ENCODE measurements at places on chromosomes 5 and 9. TPM values are rescaled to one million over a fixed set of nuclear protein-coding genes. Genes with fewer than 3 reads are reported as not detected.

DNA sequence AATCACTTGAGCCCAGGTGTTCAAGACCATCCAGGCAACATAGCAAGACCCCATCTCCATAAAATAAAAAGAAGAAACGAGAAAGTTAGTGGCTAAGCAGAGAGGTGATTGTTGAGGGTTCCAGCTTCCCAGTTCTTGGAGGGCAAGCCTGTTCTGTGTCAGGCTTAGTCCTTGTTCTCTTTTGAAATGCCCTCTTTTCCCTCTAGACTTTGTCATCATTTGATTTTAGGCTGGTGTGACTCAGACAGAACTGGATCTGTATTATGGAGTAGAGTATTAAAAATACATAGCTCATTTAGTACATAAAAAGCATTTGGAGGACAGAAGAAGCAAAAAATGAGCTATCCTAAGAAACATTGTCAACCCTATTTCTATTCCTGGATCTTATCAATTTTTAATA is 159.4 kb downstream of the CD180 start:
- DNase-seq = no peak

- no peak for DNase-seq
Observed at GRCh38 chr5:173246511-173246910, 11.5 kb upstream of the NKX2-5 start.

GRCh38 chr9:114688379-114688778 is 6.4 kb upstream of the TEX48 start:
- DNase-seq = no peak

DNA sequence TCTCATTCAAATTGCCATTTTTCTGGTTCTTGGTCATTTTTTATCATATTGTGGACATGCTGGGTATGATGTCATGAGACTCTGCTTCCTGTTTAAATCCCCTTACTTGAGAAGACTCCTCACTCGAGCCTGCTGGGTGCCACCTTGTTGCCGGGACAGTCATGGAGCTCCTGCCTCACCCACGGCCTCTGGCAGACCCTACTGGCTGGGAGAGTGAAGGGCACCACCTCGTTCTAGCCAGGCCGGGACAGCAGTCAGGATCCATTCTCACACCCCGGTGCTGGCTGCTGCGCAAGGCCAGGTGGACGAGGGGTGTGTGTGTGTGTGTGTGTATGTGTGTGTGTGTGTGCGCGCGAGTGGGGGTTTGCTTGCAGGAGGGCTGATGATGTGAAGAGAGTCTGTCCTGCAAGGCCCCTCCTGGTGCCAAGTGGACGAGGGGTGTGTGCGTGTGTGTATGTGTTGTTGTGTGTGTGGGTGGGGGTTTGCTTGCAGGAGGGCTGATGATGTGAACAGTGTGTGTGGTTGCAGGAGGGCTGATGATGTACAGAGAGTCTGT is 4.4 kb downstream of the CEP72 start:
- no peak for DNase-seq

GRCh38 chr9:21996438-21996837 is 1.8 kb downstream of the CDKN2B-AS1 start:
- DNase-seq = no peak

GRCh38 chr9:110579862-110580219 is 300 bp upstream of the SVEP1 start:
- DNase-seq = peak; percentile 77

- DNase-seq = no peak
Observed at GRCh38 chr5:39235648-39236047, 16.3 kb upstream of the FYB1 start.

DNA sequence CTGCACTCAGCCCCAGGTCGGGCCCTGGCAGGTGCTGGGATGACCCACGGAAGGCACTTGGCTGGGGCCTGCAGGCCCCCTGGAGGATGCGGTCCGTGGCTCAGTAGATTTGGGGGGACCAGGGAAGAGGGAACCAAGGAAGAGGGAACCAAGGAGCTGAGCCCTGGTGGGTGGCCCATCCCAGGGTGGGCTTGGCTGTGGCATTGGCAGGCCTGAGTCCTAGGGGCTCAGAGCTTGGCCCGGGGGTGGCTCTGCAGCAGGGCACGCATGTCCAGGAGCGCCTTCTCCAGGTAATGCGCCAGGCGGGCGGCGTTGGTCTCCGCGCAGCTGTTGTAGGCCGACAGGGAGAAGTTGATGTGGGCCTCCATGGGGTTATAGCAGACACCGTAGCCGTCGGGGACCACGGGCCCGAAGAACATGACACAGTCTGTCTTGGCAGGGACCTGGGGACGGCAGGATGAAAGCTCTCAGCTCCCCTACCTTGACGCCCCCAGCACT is 14.3 kb downstream of the DOLPP1 start:
- DNase-seq = no peak

GRCh38 chr5:106906199-106906598 is 764.5 kb downstream of the EFNA5 start:
- no peak for DNase-seq

GRCh38 chr5:116730706-116731105 is 156.1 kb upstream of the SEMA6A start:
- DNase-seq = peak; percentile 69

- no peak for DNase-seq
Observed at GRCh38 chr5:33848554-33848953, 43.2 kb downstream of the ADAMTS12 start.

DNA sequence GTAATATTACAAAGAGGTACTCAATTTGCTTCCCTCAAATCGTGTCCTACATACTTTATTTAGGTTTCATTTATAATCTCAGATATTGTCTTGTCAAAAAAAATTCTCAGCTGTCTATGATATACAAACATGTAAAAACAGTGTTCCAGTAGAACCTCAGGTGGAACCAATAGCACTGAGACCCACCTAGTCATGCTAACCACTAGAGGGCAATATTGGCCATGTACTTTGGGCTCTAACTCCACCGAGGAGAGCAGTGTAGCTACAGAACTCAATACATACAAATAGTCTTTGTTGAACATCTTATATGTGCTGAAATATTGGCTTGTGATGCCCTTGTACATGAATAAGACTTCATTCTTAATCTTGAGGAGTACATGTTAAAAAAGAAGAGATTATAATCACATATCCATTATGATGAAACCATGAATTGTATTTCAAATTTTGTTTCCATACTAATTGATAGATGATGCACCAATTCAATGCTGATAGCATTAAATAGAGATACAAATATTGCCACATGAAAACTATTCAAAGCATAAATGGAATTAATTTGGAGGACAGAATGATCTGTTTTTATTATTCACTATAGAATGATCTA is 71.2 kb upstream of the CNTLN start:
- DNase-seq = peak; percentile 30

DNA sequence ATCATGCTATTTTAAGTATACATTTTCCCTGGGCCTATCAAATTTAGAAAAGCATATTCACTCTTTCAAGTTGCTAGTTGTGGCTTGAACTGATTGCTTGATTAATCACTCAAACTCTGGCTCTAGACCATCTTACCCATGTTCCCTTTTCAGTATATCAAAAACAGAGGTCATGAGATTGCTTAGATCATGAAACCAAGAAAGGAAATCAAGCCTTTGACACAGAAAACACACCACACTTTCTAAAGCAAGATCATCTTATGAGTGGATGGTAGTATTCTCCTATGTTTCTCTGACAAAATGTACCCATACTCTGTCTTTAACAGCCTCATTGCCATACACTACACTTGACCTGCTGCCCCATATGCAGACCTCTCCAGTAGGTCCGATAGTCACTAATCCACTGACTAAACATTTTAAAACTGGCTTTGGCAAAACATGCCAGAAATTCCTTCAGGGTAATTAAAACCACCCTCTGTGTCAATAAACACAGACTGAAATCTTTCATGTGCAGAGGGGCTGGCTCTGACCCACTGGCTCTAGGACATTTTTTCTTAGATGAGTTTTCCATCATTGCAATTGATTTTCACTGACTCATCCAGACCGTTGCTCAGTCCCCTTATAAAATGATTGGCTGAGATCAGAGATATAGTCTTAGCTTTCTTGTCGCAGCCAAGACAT is 18.2 kb downstream of the PPP2R2B start:
- DNase-seq = no peak

GRCh38 chr9:116394894-116395698 is 241.5 kb downstream of the PAPPA start:
- no peak for DNase-seq

DNA sequence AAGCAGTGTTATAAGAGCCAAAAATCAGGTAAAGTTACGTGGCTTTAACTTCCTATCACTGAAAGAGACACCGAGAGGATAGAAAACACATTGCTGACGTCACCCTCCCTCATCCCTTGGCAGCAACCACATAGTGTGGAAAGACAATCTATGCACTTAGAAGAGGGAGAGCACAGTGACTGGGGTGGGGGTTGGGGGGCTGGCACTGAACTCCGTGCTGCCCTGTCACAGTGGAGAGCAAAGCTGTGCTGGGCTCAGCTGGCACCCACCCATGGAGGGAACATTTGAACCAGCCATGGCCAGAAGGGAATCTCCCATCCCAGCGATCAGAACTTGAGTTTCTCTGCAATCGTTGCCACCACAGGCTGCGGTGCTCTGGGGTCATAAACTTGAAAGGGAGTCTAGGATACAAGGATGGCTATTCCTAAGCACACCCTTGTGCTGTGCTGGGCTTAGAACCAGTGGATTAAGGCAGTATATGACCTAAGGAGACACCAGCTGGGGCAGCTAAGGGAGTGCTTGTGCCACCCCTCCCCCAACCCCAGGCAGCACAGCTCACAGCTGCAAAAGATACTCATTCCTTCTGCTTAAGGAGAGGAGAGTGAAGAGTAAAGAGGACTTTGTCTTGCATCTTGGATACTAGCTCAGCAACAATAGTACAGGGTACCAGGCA is 73.4 kb downstream of the KIAA0825 start:
- DNase-seq = no peak

DNA sequence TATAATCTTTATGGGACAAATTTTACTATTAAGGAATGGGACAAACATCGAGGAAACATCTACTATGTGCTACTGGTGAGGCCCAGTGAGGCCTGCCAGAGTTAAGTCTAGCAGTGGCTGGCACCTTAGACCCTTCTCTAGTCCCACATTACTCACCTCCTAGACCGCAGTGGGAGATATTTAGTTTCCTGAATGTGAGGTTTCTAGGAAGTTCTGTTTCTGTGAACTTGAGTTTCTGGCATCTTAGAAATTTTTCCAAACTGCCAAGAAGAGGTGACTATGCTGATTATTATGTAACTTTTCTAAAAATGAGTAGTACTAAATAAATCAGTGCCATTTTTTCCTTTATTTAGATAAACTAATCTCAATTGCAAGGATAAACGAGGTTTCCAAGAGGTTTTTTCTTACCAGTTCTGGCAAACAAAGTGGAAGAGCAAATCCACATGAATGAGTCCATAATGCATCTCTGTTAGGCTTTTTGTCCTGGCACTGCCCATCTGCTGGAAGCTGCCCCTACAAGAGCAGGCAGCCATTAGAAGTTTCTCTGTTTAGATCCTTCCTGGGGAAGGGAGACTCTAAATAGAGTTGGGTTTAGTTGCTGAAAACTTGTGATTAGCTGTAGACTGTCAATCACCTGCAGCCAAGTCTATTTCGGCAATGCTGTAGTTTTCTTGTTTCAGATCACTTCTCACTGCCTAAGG is 348.7 kb downstream of the MAN2A1 start:
- DNase-seq = no peak

Gene FAXDC2
- 13.9 TPM for polyA plus RNA-seq

Gene FBP2
- 37.7 TPM for polyA plus RNA-seq

Gene APBA1
- polyA plus RNA-seq = 7.2 TPM

Gene C1QTNF2
- not detected for polyA plus RNA-seq

Gene SPINK7
- polyA plus RNA-seq = not detected

Gene SELENOP
- polyA plus RNA-seq = 161 TPM

Gene MARCHF11
- not detected for polyA plus RNA-seq

Gene NSG2
- polyA plus RNA-seq = 0.15 TPM

Gene TMEFF1
- polyA plus RNA-seq = not detected

Measured in muscle of arm (tissue), 14 donors.